Ovary (tissue), 10 donors: ENCODE measurements at places on chromosomes 3 and 15. TPM values are rescaled to one million over a fixed set of nuclear protein-coding genes. Genes with fewer than 3 reads are reported as not detected.

DNA sequence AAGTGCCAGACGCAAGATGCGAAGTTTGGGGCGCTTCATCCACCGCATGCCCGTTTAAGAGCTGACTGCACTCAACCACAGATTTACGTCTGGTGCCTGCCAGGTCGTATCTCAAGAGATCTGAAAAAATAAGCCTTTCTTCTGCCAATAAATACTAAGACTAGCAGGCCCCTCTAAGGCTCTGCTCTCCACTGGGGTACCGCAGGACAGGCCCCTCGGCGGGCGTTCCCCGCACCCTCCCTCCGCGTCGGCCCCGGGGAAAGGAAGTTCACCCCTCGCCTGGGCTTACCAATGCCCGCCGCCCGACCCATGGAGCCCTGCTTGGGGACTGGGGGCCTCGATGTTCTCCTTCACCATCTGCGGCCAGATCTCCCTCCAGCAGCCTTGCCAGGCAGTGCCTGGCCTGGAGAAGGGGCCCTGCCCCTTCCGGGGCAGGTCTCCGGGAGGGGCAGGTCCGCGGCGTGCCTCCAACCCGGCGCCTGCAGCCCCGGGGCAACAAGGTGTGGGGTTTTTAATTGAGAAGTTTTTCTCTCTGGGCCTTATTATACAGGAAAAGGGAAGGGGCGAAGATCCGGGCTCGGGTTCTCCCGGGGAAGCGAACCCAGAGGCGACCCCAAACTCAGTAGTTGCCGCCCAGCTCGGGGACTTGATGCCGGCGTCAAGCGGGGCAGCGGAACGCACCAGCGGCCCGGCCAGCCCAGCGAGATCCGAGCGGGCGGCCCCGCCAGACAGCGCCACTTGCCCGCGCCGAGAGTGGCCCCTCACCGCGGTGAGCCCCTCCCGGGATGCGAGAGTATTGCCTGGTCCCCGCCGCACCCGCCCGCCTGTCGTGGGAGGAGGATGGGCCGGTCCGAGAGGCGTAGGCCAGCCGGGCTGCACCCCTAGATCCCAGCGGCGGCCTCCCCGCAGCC lies 735 bp downstream of the GOLGA8B start:
- peak; percentile 46 for DNase-seq

- no peak for DNase-seq
These were observed 25.7 kb downstream of the DNAH12 start for GRCh38 chr3:57518276-57518915.

GRCh38 chr15:82739086-82739485 lies 29.4 kb upstream of the AP3B2 start:
- DNase-seq = no peak

DNA sequence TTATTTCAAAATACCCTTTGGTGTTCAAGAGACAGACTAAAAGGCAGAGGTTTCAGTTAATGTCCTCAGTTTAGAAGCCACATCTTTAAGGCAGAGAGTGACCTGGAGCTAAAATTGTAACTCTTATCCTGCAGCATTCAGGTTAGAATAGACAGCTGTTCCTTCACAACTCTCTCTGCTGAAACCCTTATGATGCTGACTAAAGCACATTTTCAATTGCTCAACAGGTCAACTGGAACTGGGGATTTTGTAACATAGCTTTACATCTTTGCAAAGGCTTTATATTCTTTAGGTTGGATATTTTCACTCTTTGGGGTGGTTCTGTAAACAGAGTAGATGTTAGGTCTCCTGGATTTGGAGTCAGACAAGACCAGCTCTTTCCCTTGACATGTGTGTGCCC lies 20.3 kb upstream of the PLSCR4 start:
- DNase-seq = no peak

DNA sequence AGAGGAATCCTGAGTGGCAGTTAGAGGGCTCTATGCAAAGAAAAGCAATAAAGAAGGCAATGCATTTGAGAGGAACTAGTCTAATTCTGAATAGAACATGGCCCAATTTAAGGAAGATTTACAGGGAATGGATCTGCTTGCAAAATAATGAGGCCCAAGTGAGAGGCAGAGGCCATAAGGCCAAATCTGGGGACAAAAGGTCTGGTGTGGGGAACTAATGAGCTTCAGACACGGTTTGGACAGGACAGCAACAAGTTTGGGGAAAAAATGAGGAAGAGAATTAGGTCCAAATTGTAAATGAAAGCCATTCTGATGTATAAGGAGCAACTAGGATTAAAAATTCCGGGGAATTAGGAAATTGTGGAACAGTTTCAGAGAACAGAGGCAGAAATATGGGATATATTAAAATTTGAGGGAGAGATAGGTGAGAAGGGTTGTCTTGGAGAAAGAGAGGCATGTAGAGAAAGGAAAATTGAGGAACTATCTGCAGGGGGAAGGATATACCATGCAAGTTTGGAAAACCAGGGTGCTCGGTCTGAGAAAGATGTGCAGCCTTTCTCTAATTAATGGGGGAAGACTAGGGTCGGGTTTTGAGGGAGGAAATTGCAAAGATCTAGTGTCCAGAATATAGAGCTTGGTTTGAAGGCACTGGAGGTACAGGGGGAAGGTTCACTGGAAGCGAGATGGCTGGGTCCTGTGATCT lies 73.8 kb downstream of the RBPMS2 start:
- no peak for DNase-seq

- DNase-seq = no peak
These were observed 82.1 kb downstream of the ATP2B2 start for GRCh38 chr3:10423171-10423882.

DNA sequence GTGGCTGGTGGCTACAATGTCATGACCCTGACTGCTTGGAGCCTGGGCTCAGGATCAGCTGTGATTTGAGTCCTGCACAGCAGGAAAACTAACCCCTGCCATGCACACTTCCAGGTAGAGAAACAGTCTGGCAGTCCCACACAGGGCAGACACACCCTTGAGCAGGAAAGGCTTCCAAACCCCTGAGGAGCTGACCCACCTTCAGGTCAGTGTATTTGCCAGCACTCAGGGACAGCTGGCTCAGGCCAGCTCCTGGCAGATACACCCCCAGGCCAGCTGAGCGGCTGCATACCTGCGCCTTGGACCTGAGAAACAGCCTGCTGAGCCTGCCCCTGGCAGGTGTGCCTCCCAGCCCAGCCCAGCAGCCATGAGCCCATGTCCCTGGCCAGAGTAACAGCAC lies 22.2 kb upstream of the CDAN1 start:
- DNase-seq = no peak

- DNase-seq = no peak
These were observed 27.7 kb downstream of the CCDC54 start for GRCh38 chr3:107404727-107405469.

GRCh38 chr3:10329495-10330015 lies 8.6 kb upstream of the SEC13 start:
- DNase-seq = no peak

GRCh38 chr3:132432639-132433038 lies 15.3 kb downstream of the DNAJC13 start:
- DNase-seq = no peak

GRCh38 chr3:143203848-143204247 lies 84.3 kb downstream of the CHST2 start:
- DNase-seq = no peak

GRCh38 chr15:85010386-85011159 lies 28.9 kb downstream of the PDE8A start:
- no peak for DNase-seq

GRCh38 chr15:89654847-89655805 lies at the start of gene KIF7:
Gene KIF7, minus strand, starts transcription at chr15:89655467. Its CDS starts 2,537 bp downstream, at chr15:89652930.
- DNase-seq = peak; percentile 73

DNA sequence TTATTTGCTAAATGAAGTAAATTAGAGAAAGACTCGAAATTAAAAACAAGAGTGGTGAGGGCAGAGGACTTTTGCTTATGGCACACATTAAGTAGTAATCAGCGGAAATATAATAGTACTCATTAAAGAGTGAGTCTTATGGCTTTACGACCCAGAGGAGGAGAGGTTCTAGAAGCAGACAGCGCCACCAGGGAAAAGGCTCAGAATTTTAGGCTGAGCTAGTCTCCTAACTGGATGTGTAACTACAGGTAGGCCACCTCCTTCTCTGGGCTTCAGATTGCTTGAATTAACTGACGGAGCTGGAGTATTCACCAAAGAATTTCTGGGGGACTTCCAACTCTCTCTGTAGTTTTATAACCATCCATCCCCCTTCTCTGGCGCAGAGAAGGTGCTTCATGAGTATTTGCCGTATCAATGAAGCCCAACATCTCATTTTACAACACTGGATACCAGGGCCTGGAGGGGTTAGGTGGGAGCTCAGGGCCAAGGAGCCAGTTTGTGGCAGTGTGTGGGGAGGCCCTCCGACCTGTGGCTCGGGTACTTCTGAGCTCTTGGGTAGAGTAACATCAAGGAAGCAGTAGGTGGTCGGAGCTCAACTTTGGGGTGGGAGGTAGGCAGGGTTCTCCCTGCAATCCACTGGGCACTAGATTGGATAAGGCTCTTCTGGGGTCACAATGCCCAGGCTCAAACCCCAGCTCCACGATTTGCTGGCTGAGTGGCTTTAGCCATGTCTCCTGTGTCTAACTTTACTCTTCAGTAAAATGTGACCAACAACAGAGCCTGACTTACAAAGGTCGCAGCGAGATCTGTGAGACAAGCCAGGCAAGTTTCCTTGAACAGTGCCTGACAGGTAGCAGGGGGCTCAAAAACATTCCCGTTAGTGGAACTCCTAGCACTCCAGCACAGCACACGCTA lies 1.1 kb downstream of the CHCHD4 start:
- DNase-seq = no peak

- no peak for DNase-seq
These were observed 10.3 kb upstream of the IL12A start for GRCh38 chr3:159978353-159978752.

DNA sequence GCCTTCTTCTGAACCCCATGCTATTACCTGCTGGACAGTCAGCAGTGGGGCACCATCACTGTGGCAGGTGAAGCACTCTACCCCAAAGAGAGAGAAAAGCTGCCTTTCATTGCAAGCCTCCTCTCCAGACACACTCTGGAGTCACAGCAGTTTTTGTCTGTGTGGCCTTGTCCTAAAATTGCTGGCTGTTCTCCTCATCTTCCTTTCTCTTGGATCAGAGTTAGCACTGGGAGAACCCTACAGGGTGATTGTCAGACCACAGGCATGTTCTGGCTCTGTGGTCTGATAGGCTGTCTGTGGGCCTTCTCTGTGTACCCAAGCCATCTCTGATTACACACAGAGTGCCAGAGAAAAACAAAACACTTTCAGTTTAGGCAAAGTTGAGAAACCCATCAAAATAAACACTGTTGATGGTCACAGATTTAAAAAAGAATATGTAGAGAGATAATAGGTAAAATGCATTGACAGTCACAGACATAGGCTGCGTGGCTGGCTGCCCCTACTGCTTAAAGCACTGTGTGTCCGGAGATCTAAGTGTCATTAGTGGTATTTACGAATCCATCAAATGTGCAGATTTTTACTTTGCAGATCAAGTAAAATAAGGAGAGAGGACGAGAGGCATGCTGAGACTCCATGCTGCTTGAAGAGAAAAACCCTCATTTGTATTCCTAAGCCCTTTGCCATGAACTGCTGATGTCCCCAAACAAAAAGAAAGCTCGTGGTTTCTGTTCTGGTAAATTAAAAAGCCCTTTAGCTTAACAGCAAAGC lies 689.9 kb downstream of the TUSC7 start:
- no peak for DNase-seq

GRCh38 chr15:75926931-75927330 lies 23.3 kb downstream of the FBXO22 start:
- DNase-seq = no peak

DNA sequence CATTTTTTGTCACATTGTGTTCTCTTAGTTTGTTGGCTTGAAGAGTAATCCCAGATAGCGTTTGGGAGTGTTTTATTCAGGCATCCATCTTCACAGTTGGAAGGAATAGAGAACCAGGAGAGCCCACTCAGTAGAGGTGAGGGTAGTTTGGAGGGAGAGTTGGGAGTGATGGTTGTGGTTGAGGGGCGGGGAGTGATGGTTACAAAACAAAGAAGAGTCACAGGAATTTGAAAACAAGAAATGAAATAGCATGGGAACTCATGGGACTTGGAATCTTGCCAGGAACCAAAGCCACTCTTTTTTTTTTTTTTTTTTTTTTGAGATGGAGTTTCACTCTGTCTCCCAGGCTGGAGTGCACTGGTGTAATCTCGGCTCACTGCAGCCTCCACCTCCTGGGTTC lies 36.3 kb downstream of the DUT start:
- no peak for DNase-seq

GRCh38 chr3:135076341-135076740 lies 281.3 kb downstream of the EPHB1 start:
- no peak for DNase-seq

DNA sequence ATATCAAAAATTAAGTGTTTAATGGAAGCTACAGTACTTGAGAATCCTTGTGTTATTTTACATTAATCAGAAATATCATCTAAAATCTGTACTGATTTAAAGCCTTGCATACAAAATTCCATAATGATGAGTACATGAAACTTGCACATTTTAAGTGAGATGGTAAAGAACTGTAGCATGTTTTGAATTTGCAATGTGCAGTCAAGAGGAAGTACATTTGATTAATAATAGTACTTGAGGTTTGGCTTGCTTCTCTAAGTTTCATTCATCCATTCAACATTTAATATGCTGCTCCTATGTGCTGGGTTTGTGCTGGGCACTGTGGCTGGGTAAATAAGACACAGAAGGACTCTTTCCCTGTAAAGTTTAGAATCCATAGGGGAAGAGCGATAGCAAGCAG lies 332.3 kb downstream of the CNTN3 start:
- DNase-seq = no peak

DNA sequence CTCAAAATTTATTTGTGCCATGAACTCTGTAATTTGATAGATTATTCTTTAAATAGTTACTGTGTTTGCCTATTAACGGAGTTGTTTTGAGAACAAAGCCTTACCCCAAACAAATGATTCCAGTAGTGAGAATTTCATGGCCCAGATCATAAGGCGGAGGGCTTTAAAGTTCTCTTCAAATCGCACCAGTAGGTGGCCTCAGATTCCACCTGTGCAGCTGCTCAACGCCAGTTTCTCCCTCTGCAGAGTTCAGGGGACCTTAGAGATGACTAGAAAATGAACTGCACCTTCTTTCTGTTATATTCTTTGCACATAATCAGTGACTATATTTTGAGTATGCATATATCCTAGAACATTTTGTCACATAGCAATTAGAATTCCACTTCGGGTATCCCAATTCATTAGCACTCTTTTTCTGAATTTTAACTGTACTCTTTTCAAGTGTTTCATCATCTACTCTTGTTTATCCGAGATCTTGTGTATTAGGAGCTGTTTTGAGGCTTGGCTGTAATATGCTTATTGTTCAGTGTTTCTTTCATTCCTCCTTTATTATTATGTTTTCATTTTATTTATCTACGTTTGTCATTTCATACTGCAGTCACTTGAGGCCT lies 232.6 kb upstream of the CHRM5 start:
- no peak for DNase-seq

CAMKV gene
- not detected for polyA plus RNA-seq

SOX14 gene
- not detected for polyA plus RNA-seq

GOLGA6L10 gene
- polyA plus RNA-seq = 2.1 TPM

KY gene
- polyA plus RNA-seq = 0.34 TPM

SNTN gene
- polyA plus RNA-seq = not detected

CAMK2N2 gene
- 0.08 TPM for polyA plus RNA-seq

CACNA2D2 gene
- 1.8 TPM for polyA plus RNA-seq

THRB gene
- 6.5 TPM for polyA plus RNA-seq

HCN4 gene
- polyA plus RNA-seq = 0.03 TPM

GASK1A gene
- polyA plus RNA-seq = 5.4 TPM

TRIM42 gene
- not detected for polyA plus RNA-seq

DAPK2 gene
- 2.5 TPM for polyA plus RNA-seq

LRRC15 gene
- polyA plus RNA-seq = 0.10 TPM

TM4SF1 gene
- polyA plus RNA-seq = 103 TPM

ISL2 gene
- polyA plus RNA-seq = not detected

NEK10 gene
- polyA plus RNA-seq = 0.92 TPM

C3orf49 gene
- polyA plus RNA-seq = not detected

LNP1 gene
- 2.4 TPM for polyA plus RNA-seq
